ENCODE measurements at places on chromosomes 6 and 20.

DNA sequence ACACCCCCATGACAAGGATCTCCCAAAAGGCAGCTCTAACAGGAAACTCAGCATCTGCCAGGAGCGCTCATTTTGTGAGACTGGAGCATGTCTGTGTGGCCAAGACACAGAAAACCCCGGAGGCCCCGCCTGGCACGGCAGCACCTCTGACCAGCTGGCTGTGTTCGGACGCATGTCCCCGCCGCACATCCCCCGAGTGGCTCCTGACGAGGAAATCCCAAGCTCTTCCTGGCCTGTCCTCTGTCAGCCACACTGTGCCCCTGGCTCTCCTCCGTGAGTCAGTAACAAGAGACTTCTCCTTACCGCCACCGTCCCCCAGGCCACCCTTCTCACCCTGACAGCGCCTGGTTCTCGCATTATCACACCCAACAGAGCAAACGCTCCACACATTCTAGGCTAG, 14.4 kb downstream of the SLC2A4RG start:
- no peak for DNase-seq

DNA sequence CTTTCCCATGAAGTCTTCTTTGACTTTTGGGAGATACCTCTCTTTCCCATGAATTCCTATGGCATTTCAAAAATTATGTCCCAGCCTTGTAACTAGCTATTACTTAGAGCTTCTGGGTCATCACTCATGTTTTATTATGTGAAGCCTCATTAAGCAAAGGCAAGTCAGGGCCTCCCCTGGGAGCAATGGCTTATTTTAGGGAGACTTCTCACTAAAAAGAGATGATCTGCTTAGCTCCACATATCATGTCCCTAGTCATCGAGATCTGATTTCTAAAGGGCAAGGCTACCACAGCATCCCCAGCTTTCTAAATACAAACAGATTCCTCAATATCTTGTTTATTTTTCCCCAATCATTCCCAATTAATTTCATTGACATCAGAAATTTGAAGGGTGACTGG, 154.0 kb upstream of the MANEA start:
- no peak for DNase-seq

- no peak for DNase-seq
Measured at GRCh38 chr6:150203378-150203777, 60.5 kb downstream of the PPP1R14C start.

GRCh38 chr20:7432612-7433011, 507.6 kb downstream of the HAO1 start:
- DNase-seq, result no peak

DNA sequence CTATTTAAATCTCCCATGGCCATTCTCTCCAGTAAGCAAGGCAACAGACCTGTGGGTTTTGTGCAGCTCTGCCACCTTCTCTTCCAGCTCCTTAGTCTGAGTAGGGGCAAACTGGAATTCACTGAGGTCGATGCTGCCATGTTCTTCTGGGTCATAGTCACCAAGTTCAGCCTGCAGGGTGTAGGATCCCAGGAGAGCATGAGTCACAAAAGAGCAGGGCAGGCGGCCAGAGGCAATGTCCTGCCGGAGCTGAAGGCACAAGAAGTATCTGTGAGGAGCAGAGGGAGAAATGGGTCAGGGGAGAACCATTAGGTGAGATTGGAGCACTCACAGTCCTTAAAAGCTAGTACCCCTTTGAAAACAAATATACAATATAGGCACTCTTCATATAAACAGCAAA, 73.7 kb downstream of the SMLR1 start:
- DNase-seq, result no peak

Data from stimulated activated CD4-positive, alpha-beta T cell treated with anti-CD3 and anti-CD28 coated beads, Interleukin-4, amount 100 ng/mL, for 24 hours (primary cell).